Fibroblast of villous mesenchyme (primary cell): ENCODE measurements at places on chromosomes 16 and 17. TPM values are rescaled to one million over a fixed set of nuclear protein-coding genes. Genes with fewer than 3 reads are reported as not detected.
A peak's percentile ranks its signal among the peaks of the same experiment; 100 is the strongest.

DNA sequence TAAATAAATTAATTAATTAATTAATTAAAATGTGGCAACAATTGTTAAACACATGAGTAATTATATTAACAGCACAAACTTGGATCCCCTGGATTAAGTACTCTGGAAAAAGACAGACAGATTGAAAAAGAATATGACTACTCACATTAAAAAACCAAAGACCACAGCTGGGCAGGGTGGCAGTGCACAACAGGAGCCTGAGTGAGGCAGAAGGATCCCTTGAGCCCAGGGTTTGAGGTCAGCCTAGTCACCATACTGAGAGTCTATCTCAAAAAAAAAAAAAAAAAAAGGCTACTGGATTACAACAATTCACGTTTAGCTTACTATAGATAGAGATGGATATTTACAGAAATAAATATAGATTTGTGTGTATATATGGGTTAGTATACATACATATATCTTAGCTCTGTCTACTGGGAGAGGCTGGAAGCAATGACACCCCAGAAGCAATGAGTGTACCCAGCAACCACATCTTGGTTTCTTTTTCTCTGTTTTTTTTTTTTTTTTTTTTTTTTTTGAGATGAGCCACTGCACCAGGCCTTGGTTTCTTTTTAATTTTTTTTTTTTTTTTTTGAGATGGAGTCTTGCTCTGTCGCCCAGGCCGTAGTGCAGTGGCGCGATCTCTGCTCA is 10.6 kb upstream of the SUZ12 start:
- DNase-seq = no peak

GRCh38 chr17:22242472-22242871 is 550.1 kb downstream of the KCNJ18 start:
- DNase-seq = no peak

DNA sequence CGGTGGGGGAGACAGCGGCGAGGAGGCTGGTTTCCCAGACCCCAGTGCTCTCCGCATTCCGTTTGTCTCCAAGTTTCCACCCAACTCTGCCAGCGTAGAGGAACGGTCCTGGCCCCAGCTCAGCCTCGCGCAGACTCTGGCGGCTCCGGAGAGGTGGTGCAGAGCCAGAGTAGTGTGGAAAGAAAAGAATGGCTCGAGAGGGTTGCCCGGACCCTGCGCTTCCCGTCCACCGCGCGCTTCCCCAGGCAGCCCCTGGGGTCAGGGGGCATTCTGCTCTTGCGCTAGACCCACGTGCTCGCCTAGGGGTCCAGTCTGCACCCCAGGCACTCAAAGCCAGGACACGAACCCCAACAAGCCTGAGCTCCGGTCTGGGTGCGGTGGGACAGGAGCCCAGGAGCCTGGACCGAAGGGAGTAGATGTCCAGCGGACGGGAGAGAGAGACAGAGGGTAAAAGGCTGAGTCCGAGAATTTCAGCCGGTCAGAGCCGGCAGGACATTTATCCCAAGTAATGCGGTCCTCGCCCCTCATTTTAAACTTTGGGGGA is 3.8 kb downstream of the PMP22 start:
- peak; percentile 59 for DNase-seq

DYNC1LI2 gene
- 146 and 147 TPM in 2 replicates for total RNA-seq

TEFM gene
- total RNA-seq = 9.7 and 12.5 TPM in 2 replicates

GRCh38 chr17:78986048-78986648 is 6.4 kb upstream of the LGALS3BP start:
- DNase-seq = peak; percentile 76

CISD3 gene
- total RNA-seq = 2.6 and 3.9 TPM in 2 replicates

ALOX12 gene
- total RNA-seq = under 0.01 TPM in 1 of 2 replicates, not detected in the other

GRCh38 chr16:87461466-87461991 is 31.3 kb downstream of the ZCCHC14 start:
- peak; percentile 55 for DNase-seq

CD300H gene
- not detected in 2 replicates for total RNA-seq

CACNG5 gene
- total RNA-seq = not detected in 2 replicates

CRHR1 gene
- total RNA-seq = not detected in 2 replicates

- no peak for DNase-seq
Measured at GRCh38 chr16:84090211-84090610, 26.5 kb downstream of the MBTPS1 start.

DNA sequence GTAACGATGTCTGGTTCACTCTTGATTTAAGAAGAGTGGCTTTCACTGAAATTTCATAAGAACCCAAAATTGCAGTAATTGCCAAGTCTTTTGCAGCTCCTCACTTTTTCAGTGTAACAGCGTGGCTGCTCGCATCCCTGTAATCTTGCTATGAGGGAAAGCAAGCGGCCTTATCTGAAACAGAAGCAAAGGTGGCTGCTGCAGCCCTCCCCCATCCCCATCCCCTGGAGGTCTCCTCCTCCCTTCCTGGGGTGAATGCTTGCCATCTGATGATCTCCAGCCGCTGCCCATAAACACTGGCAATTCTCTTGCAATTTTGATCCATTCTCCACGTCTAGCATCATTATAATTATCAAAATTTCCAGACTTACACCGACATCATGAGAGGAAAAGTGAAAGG is 182.5 kb upstream of the ASIC2 start:
- no peak for DNase-seq

- no peak for DNase-seq
Measured at GRCh38 chr16:67471758-67472384, 9.1 kb downstream of the ATP6V0D1 start.

- no peak for DNase-seq
Measured at GRCh38 chr17:63533433-63534077, 10.4 kb downstream of the KCNH6 start.

KRT20 gene
- not detected in 2 replicates for total RNA-seq

DNA sequence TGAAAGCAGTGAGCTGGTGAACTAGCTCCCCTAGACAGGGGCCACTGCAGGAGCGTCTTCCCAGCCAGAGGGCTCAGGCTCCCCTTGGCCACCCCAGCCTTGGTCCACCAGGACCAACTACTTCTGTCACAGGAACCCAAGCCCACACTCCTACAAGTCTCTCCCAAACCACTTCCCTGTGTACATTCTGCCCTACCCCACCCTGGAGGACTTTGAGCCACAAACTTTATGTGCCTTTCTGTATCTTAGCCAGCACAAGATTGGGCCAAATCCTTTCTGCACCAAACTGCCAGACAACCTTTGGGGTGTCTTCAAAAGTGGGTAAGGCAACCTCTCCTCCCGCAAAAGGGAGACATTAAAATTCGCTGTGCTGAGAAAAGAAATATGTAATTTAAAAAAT is 31.6 kb downstream of the EFCAB5 start:
- no peak for DNase-seq

DNA sequence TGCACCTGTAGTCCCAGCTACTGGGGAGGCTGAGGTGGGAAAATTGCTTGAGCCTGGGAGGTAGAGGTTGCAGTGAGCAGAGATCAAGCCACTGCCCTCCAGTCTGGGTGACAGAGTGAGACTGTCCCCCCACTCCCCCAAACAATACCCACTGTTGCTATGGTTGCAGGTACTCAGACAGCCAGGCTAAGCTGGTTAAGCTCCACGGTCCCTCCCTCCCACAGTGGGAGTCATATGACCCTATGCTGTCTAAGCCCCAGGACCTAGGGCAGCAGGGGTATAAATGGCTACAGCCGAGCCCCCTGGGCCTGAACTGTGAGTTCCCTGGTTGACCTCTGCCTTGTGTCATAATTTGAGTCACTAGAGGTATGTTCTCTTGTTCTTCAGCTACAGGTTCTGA is 15.9 kb upstream of the RPRML start:
- DNase-seq = no peak

DNA sequence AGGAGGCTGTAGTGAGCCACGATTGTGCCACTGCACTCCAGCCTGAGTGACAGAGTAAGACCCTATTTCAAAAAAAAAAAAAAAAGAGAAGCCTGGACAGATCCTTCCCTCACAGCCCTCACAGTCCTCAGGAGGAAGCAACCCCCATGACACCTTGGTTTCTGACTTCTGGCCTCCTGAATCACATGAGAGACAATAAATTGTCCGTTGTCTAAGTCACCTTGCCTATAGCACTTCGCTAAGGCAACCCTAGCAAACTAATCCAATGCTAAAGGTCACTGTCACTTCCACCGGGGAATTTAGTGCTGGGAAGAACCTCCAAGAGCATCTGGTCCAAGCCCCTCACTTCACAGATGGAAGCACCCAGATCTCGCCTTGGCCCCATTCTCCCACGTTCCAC is 18.9 kb upstream of the SLC39A11 start:
- no peak for DNase-seq

ARL5C gene
- total RNA-seq = not detected in 2 replicates

DNA sequence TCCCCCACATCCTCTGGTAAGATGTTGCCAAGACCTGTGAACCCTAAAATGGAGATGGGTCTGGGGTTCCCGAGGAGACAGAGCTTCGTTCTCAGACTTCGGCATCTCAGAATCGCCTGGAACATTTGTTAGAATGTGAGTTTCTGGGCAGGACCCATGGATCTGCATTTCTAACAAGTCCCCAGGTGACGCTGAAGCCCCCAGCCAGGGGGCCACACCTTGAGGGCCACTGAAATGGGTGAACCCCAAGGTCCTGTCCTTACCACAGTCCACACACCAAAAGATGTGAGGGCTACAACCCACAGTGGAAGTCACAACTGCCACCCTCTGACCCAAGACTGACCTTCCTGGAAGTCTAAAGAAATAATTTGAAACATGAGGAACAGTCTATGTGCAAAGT is 14.0 kb downstream of the MPP3 start:
- no peak for DNase-seq
